Stimulated activated CD8-positive, alpha-beta memory T cell treated with anti-CD3 and anti-CD28 coated beads, Interleukin-4, amount 100 ng/mL, for 1 hour (primary cell): ENCODE measurements at places on chromosomes 6 and 20.

GRCh38 chr6:26195376-26195923, 108.2 kb downstream of the HFE start:
- DNase-seq: peak; percentile 75

DNA sequence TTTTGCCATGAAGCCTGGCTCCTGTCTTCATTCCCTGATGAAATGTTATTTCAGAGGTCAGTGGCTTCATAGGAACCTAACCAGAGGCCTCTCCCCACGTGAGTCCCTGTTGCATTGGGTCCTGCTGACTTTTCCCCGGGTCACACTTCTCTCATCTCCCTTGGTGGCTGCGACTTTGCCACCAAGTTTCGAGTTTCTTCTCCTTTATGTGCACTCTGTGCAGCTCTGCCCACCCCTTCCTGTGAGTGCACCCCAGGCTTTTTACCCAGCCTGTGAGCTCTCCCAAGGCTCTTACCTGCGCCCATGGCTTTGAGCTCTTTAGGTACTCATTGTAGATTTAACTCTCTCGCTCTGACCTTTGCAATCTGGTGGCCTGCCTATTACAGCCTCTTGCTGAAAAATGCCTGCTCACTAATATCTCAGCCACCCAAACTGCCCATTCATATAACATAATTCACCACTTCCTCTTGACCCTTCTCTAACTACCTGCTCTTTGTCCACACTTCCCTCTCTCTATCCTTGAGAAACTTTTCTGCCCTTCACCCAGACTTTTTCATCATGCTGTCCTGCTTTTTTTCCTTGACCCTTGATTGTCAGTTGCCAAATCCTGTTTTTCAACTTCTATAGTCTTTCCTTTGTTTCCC, 105.9 kb downstream of the SASH1 start:
- DNase-seq: no peak

- peak; percentile 20 for DNase-seq
These were observed 18.7 kb downstream of the SERPINB6 start for GRCh38 chr6:2952557-2953095.

- DNase-seq: no peak
These were observed 83.9 kb downstream of the SOD2 start for GRCh38 chr6:159608961-159609651.
